ENCODE measurements at places on chromosomes 6 and 20. TPM values are rescaled to one million over a fixed set of nuclear protein-coding genes. Genes with fewer than 3 reads are reported as not detected.

The HCRTR2 gene
- total RNA-seq, result not detected

The TM9SF4 gene
- total RNA-seq, result 39.2 TPM

The MUC21 gene
- not detected for total RNA-seq

The MYO6 gene
- total RNA-seq, result 1.6 TPM

The PPIL6 gene
- 0.64 TPM for total RNA-seq

The KCNB1 gene
- not detected for total RNA-seq

The BFSP1 gene
- 0.18 TPM for total RNA-seq

DNA sequence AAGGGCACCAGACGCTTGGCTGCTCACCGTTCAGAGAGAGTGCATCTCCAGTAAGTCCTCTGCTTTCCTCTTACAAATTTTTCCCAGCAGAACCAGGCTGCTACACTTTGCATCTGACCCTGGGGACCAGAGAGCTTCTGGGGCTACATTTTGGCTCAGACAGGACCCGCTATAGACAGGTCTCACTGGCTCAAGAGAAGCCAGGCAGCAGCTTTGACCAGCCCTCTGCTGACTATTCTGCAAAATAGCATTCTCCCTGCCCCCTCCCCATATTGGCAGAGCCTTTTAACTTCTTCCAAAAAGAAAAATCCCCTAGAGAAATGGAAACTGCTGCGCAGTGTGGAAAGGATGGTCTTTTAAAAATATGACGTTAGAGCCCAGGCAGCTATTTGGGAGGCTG is 37.2 kb downstream of the CPXM1 start:
- no peak for DNase-seq

GRCh38 chr20:61316346-61316745 is 64.3 kb downstream of the CDH4 start:
- no peak for DNase-seq

GRCh38 chr6:110999634-111000270 is 17.9 kb downstream of the RPF2 start:
- no peak for DNase-seq

DNA sequence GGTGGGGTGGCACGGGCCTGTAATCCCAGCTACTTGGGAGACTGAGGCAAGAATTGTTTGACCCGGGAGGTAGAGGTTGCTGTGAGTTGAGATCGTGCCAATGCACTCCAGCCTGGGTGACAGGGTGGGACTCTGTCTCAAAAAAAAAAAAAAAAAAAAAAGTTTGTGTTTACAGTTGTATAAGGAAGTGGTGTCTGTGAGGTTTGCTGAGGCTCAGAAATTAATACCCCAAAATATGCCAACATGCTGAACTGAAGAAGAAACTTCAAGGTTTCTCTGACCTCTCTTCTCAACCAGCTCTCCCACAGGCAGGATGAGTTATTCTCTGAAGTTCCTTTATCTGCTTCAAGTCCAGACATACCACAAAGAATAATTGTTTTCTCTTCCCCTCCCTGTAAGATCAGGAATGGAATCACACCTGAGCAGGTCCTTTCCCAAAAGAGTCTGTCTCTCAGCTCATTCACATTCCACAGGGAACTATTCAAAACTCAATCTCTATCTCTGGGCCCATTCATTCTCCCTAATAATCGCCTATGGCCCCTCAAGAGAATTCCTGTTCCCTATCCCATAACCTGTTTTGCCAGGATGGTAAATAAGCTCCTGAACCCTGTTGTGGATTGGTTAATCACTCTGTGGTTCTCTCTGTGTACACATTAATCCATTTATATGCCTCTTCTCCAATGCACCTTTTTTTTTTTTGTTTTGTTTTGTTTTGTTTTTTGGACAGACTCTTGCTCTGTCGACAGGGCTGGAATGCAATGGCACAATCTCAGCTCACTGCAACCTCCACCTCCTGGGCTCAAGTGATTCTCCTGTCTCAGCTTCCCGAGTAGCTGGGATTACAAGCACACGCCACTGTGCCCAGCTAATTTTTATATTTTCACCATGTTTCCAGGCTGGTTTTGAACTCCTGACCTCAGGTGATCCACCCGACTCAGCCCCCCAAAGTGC is 17.4 kb upstream of the KIFC1 start:
- DNase-seq, result no peak

- no peak for DNase-seq
Observed at GRCh38 chr6:167571550-167571949, 246.7 kb downstream of the TTLL2 start.

DNA sequence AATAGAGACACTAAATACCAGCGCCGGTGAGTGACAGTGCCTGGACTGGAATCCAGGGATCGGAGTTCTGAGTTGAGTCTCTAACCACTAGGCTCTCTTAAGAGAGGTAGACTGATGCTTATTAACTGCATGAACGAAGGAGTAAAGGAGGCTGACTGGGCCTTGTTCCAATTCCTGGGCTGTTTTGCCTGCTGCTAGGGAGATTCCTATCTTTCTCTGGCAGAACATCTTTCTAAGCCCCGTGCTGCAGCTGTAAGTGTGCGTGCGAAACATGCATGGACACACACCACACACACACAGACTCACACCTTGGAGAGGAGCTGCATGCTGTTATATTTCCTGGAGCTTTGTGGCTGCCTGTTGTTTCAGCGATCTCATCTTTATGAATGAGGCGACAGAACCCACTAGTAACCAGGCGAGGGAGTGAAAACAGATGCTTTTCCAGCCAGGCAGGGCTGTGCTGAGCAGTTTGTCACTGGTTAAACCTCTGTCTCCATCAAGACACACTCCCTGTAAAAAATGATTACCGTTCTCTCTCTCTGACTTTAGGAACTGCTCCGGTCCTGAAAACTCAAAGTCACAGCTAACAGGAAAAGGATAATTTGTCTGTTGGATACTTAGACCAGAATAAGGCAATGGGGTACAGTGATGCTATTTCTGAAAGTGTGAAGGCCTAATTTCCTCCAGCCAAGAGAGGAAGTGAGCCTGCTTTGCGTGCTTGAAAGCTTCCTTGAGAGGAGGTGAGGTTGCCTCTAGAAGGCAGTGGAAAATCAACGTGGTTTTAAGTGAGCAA is 157.4 kb upstream of the ZNF217 start:
- DNase-seq, result peak; percentile 55

DNA sequence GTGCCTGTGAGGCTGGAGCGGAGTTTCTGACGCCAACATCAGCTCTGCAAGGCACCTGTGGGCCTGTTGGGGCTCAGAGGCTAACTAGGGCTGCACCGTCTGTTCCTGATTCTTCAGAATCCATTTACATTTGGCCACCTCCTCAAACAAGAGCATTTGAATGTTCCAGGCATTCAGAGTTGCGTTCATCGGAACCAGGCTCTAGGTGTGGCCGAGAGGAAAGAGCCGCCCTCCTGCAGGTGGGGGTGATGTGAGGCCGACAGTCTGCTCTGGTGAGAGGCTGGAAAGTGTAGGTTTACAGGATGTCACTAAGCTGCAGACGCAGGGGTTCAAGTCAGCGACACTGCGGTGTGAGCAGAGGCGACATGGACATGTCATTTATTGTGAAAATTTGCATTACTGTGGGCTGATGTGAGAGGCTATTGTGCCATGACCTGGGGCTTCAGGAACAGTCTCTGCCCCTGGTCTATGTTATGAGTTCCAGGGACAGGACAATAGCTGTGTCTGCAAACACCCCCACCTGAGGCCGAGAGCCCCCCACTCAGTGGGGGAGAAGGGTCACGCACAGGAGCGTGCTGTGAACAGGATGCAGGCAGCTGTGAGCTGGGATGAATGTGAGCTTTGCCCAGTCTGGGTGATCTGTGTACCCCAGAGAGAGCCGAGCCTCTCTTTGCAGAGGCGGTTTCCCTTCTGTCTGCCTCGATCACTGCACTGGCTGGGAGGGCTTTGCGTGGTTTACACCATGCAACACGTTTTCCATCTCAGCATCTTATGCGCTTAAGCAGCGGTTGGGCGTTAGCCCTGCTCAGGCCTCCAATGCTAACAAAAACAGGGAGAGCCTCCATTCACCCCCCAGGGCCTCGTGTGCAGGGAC is 21.1 kb downstream of the SLCO4A1 start:
- DNase-seq, result no peak

- no peak for DNase-seq
Observed at GRCh38 chr6:170162011-170162774, 128.7 kb downstream of the DLL1 start.

- DNase-seq, result no peak
Observed at GRCh38 chr6:1123386-1124375, 188.2 kb upstream of the FOXQ1 start.

DNA sequence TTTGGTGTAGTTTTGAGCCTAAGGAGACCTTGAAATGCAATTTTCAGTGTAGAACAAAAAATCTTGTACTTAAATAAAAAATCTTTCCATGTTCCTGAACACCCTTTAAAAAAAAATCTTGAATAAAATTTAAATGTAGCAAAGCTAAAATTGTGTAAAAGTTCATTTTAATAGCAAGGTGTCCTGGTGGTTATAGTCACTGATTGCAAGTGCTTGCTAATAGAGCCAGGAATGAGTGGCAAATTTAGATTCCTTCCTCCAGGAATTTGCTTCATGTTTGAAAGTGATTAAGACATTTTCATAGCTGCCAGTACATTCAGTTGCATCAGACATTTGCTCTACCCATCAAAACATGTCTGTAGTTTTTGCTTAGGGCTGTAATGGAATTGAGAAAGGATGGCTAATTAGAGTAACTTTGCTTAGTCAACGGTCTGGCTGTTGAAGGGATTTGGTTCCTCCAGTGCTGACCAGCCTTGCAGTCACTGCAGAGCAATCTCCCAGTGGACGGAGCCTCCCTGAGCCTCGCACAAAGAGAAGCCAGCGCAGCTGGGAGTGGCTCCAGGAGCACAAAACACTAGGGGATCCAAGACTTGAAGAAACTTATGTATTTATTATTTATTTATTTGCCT is 36.5 kb downstream of the AKAP12 start:
- DNase-seq, result no peak

DNA sequence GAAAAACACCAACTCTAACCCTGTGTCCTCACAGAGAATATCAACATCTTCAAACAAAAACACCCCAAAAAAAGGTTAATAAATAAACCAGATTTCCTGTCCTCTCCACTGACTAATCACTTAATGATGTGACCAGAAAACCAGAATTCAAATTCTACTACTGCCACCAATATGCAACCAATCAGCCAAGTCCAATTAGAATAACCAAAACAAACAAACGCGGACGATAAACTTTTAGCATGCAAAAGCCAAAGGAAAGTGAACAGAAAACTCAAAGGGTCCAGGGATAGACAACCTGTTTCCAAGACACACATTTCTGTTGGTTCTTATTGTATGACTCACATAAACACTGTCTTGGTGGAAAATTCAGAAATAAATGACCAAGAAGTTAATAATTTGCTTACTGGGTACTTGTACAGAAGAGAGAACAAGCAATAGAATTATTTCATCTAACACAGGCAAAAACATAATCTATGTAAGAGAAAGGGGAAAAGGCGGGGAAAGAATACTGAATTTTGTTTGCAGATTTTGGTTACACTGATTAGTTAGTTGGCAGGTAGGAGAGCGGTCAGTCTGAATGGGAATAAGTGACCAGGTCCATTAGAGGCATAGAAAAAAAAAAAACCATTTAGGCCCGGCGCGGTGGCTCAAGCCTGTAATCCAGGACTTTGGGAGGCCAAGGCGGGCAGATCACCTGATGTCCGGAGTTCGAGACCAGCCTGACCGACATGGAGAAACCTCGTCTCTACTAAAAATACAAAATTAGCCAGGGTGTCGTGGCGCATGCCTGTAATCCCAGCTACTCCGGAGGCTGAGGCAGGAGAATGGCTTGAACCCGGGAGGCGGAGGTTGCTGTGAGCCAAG is 34.1 kb downstream of the HFE start:
- no peak for DNase-seq

GRCh38 chr6:115360602-115361325 is 699.9 kb downstream of the FRK start:
- no peak for DNase-seq

DNA sequence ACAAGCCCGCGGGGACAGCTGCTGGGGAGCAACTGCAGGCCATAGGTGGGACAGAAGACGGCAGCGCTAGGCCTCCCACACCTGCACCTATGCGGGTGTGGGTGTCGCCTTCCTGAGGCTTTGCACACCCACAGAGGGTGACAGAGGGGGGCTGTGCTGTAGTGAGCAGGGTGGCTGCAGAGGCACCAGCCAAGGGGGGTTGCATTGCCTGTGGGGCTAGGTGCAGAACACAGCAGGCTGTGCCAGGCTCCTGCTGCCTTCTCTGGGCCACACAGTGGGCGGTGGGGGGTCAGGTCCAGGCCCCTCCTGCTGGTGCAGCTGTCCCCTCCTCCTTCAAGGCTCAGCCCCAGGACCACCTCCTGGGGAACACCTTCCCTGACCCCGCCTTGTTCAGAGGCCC is 75.7 kb downstream of the WDR27 start:
- no peak for DNase-seq

GRCh38 chr20:59560588-59561227 is 43.6 kb upstream of the PHACTR3 start:
- DNase-seq, result no peak

DNA sequence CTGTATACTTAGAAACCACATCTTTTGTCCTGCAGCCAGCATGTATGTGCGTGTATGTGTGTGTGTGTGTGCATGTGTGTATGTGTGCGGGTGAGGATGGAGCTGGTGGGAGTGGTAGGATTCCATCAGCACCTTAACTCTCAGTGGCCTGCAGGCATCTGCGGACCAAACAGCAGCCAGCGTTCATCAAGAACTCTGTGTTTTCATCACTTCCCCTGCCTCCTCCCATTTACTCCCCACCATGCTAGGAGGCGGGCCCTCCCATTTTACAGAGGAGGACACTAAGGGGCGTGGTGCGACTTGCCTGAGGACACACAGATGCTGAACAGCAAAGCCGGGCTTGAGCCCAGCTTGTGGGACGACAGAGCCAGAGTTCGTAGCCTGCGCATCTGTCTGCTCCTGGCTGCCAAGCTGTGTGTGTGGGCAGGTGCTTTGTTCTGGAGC is 8.9 kb downstream of the VSTM2L start:
- peak; percentile 14 for DNase-seq

- DNase-seq, result no peak
Observed at GRCh38 chr6:27471365-27472115, 1.4 kb downstream of the ZNF184 start.

DNA sequence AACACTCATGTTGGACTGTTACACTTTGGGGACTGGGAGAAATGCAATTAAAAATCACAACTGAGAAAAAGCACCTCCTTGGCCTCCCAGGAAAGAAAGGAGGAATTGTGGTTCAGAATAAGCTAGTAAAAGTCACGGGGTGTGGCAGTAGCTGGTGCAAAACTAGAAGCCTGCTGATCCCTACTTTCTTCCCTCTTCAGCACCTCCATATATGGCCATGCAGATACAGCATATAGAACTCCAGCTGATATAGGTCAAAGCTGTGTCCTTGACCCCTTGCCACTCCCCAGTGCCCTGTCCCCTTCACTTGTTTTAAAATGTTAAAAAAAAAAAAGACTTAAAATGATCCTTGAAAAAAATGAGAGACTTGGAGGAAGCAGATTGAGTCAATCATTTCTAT is 5.5 kb upstream of the FLRT3 start:
- DNase-seq, result no peak

- peak; percentile 24 for DNase-seq
Observed at GRCh38 chr20:48384147-48384818, 443.5 kb downstream of the PREX1 start.

DNA sequence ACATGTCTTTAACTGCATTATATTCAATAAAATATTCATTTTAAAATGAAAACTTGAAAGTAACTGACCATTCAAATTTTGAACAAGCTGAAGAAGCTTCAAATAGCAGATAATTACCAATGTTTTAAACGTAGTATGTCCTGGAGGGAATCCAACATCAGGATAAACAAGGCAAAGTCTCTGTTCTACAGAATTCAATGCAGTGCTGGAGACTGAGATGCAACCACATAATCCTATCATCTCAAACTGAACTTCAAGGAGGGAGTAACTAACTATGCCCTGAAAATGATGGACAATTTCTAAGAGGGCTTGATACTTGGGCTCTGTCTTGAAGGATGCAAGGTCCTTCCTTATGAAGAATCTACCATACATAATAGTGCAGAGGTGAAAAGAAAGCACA is 100.7 kb downstream of the PRKN start:
- DNase-seq, result no peak
